ENCODE measurements at places on chromosomes 12 and 14.

- DNase-seq = no peak
Measured at GRCh38 chr12:32270818-32271710, 128.3 kb upstream of the FGD4 start.

- peak; percentile 52 for DNase-seq
Measured at GRCh38 chr14:68790644-68791077, 2.2 kb downstream of the ZFP36L1 start.

- no peak for DNase-seq
Measured at GRCh38 chr12:6424008-6424347, 20.8 kb upstream of the CD27 start.

- DNase-seq = no peak
Measured at GRCh38 chr14:58646479-58646878, 8.7 kb downstream of the DACT1 start.

- DNase-seq = no peak
Measured at GRCh38 chr14:94946244-94946643, 176.3 kb upstream of the GSC start.

DNA sequence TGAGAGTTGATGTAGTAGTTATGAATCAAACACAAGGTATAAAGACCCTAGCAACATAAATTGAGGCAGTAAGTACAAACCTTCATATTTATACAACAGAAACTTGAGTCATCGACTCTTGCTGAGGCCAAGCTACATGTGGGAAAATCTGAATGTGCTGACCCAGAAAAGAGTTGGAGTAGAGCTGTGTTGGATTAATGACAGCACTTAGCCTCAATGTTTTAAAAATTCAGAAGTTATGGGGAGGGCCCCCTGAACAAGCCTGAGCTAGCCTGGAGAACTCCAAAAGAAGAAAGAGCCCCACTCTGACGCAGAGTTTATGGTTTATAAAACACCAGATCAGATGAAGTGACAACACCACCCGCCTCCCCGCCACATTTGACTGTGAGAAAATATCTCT, 100.0 kb downstream of the DUSP6 start:
- DNase-seq = no peak

- DNase-seq = peak; percentile 22
Measured at GRCh38 chr14:57390806-57391516, 575 bp downstream of the NAA30 start.

GRCh38 chr14:59251811-59252771, 63.6 kb downstream of the DAAM1 start:
- no peak for DNase-seq

DNA sequence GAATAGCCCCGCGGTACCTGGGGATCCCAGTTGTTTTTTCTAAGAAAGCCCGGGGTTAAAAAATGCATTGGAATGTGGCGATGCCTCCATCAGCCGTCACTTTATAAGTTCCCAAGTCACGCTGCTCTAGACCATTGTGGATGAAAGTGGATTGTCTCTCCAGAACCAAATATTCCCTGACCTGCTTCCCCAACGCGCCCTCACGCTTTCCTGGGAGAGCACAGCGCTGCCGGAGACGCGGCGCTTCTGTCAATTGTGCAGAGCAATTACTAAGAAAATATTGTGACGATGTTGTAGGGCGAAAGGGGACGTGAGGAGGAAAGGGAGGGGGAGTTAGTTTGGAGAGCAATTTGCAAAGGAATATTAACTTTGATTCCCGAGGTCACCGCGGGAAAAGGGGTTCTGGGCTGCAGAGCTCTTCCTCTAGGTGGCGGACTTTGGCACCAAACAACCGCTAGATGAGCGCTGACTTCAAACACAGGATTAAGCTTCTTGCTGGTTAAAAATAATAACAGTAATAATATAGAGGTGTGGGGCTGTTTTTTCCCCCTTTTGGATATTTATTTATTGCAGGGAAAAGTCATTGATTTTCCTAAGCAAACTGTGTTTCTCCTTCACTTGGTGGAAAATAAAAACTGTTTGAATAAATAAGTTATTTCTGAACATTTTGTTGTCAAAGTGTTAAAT, 9.6 kb upstream of the FOXG1 start:
- no peak for DNase-seq
